ENCODE measurements at places on chromosomes 4 and X. TPM values are rescaled to one million over a fixed set of nuclear protein-coding genes. Genes with fewer than 3 reads are reported as not detected.

SLC25A6 gene
- 467 TPM for total RNA-seq

GAB3 gene
- total RNA-seq: 0.45 TPM

ABLIM2 gene
- 6.4 TPM for total RNA-seq

TIGD4 gene
- total RNA-seq: 0.33 TPM

MAGEE2 gene
- not detected for total RNA-seq

RAB33A gene
- total RNA-seq: 0.13 TPM

ARHGAP6 gene
- not detected for total RNA-seq

PAGE1 gene
- total RNA-seq: 0.29 TPM

CT45A3 gene
- total RNA-seq: not detected

GPR143 gene
- total RNA-seq: 0.15 TPM

MSX1 gene
- 8.6 TPM for total RNA-seq

MAGEB1 gene
- not detected for total RNA-seq

SULT1B1 gene
- 0.02 TPM for total RNA-seq

L1CAM gene
- total RNA-seq: 22.0 TPM

ARMCX5 gene
- 9.2 TPM for total RNA-seq

NOX1 gene
- total RNA-seq: 0.07 TPM

RIPPLY1 gene
- total RNA-seq: 0.12 TPM

SYNPO2 gene
- total RNA-seq: 1.0 TPM

FAT1 gene
- total RNA-seq: 217 TPM

CBLL2 gene
- not detected for total RNA-seq

ARHGAP36 gene
- total RNA-seq: not detected

ESX1 gene
- total RNA-seq: not detected

SFRP2 gene
- 0.05 TPM for total RNA-seq

JADE1 gene
- 25.0 TPM for total RNA-seq

ENPP6 gene
- not detected for total RNA-seq

LANCL3 gene
- not detected for total RNA-seq

AKAP4 gene
- 0.10 TPM for total RNA-seq

ZCCHC18 gene
- total RNA-seq: not detected

GLRB gene
- 0.96 TPM for total RNA-seq

NEXMIF gene
- total RNA-seq: not detected

ARR3 gene
- not detected for total RNA-seq

All from A549 treated with Hydrocortisone at 1 μM for 4 hours (cell line).